Stimulated activated CD8-positive, alpha-beta memory T cell treated with anti-CD3 and anti-CD28 coated beads, Interleukin-7, amount 100 ng/mL, for 48 hours (primary cell): ENCODE measurements at places on chromosomes 4 and X.

DNA sequence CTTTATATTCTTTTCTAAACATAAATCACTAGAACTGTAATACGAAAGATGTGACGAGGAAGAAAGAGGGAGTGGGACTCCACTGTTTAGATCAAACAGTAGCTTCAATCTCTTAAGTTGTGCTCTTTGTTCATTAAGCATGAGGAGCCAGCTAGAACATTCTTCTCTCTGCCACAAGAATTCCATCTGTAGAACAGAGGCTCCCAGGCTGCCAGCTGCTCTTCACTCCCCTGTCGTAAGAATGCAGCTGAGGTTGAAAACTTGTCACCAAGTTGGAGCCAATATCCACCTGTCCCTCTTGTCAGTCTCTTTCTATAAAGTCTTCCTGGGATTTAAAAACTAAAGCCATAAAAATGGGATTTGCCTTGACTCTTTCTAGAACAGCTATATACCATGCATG is 65.0 kb upstream of the SEC24B start:
- no peak for DNase-seq

GRCh38 chr4:123588631-123589241 is 192.1 kb downstream of the SPRY1 start:
- no peak for DNase-seq

DNA sequence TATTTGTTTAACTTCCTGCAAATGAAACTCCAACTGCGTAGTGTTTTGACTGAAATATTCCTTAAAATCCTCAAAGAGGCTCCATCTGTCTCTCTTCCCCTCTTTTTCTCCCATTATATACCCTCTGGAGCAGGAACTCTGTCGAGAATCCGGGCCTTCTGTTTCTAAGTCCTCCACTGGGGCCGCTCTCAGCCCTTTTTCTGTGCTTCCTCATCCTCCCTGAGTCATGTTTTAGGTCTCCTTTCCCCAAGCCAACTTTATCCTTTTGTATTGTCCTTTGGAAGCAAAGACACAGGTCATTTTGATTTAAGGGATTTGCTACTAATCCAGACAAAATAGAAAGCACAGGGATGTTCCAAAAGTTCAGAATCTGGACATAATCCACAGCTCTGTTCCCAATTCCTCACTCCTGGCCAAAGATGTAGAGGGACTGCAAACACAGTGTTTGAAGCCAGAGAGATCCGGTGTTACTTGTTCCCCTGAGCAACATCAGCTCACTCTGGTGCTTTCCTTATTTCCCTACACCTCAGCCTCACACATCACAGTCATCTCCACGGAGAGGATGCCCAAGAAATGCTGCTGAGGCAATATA is 131.0 kb upstream of the KLF3 start:
- DNase-seq = no peak

DNA sequence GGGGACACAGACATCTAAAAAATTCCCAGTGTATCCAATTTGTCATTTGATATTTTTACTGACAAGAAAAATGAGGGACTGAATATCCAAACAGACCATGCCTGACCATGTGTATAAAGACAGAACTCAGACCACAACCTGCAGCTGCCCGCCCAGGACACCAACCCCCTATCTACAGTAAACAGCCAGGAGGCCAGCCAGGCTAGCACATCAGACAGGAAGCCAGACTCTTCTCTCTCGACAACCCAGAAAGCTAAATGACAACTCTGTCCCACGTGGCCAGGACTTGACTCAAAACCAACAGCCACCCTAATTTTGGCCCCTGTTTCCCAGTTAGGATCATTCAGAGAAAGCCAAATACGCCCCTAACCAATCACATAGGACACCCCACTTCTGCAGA is 15.1 kb downstream of the AFAP1 start:
- no peak for DNase-seq

DNA sequence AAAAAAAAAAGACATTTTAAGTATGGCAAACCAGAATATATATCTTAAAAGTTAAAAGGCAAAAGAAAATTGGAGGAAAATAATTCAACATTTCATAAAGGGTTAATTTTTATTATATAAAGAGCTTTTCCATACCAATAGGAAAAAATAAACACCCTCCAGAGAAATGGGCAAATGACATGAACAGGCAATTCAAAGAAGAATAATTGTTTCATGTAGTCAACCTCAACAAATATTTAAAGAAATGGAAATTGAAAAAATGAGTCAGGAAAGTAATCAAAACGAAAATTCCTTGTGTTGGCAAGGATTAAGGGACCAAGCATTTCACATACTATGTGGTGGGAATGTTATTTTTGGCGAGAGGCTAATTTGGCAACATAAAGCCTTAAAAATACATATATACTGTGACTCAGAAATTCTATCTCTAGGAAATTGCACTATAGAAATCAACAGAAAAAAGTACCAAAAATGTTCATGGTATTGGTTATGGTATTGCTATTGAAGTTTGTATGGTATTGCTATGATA is 87.6 kb downstream of the HAUS3 start:
- no peak for DNase-seq

- no peak for DNase-seq
Observed at GRCh38 chr4:132395561-132395960, 753.5 kb upstream of the PCDH10 start.

- DNase-seq = no peak
Observed at GRCh38 chr4:32031026-32031425, 1310.9 kb downstream of the PCDH7 start.

- DNase-seq = no peak
Observed at GRCh38 chr4:167966143-167966542, 126.2 kb upstream of the ANXA10 start.

DNA sequence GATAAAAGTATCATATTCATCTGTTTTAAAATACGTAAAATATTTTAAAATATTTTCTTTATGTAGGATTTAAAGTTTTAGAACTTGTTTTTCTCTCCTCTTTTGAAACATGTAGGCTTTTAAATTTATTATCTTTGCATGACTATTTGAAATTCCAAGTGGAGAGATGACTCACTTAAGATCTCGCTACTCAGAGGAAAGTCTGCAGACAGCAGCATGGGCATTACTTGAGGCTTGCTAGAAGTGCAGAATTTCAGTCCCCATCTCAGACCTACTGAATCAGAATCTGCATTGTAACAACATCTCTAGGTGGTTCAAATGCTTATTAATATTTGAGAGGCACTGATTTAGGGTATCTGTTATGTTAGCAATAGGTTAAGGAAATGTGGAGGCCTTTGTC is 225.7 kb upstream of the ARX start:
- DNase-seq = no peak

GRCh38 chr4:146176891-146177290 is 1.4 kb downstream of the LSM6 start:
- DNase-seq = no peak

DNA sequence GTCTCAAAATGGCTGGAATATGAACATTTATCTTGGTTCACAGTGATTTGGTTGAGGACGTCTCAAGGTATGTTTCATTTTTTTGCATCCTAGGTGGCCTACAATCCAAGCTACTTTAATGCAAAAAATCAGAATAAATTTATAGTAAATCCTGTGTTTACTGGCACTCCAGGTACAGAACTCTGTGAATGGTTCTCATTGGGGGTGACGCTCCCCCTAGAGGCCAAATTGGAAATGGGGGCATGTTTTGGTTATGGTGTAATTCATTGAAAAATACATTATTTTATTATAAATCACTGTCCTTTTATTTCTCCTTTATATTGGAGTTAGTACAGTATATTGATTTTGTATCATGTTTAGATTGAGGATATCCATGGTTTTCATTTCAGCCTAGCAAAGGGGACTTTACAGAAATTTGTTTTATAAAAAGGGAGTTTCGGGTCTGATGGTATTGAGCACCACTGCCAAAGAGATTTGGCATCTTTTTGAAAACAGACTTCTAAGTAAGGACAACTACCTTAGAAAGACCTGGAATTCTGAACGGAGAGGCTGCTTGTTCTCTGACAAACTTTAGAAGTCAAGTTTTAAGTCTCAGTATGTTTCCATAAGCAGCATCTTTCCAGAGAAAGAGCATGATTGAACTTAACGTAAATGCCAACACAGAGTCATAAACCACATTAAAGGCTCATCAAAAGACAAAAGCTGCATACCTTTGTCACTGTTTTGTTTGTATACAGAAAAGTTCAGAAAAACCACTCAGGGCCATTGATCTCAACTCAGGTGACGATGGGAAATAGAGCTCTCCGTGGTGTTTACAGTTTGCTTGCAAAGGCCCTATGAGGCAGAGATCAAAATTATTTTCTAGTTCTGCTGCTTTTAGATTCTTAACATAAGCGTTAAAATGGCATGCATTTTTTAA is 19.4 kb downstream of the MTM1 start:
- no peak for DNase-seq

DNA sequence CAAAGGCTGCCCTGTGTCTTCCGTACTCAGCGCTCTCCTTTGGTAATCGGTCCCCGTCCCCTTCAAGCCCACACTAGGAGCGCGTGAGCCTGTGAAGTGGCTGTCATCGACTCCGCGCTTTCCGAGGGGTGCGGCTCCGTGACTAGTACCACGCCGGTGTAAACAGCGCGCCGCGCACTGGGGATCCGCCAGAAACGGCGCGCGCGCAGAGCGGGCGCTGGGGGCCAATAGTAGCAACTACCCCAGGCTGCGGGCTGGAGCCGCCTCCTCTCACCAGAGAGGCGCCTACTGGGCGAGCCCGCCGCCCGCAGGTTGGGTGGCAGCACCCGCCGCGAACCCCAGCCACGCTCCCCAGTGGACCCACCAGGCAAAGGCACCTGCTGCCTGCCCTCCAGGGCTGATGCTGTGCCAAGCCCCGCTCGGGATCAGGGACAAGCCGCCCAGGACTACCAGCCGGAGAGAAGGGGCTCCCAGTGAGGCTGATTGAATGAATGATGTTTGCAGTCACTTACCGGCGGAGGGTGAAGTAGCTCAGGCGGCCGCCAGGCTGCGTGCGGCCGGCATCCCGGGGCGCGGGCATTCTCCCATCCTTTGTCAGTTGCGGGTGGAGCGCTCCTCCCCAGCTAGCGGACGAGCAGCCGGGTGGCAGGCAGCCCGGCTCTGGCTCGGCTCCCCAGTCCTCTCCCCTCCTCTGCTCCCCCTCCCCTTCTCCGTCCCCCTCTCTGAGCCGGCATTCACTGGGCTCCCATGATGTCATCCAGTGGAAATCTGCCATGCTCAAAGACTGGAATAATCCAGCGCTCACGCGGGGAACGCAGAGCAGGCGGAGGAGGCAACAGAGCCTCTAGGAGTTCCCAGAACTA is 370.3 kb upstream of the SMIM31 start:
- DNase-seq = no peak
